ENCODE measurements at places on chromosomes 5 and 9. TPM values are rescaled to one million over a fixed set of nuclear protein-coding genes. Genes with fewer than 3 reads are reported as not detected.

DNA sequence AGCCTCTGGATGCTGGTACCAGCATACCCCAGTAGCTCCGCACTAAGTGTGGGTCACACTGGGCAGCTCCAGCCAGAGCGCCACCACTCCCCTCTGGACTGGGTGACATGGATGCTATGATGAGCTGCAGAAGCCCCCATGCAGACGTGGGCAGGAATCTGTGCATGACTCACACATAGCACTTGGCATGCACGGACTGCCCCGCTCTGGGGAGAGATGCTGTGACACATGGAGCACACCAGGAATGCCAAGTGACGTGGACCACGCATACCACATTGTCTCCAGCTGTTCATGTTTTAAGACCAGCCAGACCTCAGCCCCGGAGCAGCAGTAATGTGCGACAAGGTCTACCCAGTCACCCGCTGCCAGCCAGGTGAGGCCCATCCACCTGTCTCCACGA, 64.1 kb downstream of the SEMA4D start:
- DNase-seq: peak; percentile 59

DNA sequence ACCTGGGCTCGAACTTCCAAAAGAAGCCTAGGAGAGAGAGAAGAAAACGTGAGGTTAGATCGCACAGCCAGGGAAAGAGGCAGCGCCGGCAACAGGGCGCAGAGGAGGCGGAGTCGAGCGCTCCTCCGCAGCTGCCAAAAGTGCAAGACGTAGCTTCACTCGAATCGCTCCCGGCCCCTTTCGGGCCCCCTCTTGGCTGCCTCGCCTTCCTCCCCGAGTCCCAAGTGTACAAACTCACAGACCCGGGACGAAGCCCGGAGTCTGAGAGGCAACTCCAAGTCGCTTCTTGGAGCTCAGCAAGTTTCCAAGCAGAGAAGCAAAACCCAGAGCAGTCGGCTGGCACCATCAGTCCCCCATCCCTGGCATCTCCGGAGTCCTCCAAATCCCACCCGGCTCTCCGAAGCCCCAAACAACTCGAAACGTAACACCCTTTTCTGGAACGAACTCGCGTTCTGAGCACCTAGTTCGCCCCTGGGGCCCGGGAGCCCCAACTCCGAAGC, 1.2 kb downstream of the MIER3 start:
- peak; percentile 69 for DNase-seq

C9orf50 gene
- not detected for total RNA-seq

RANBP17 gene
- 0.42 TPM for total RNA-seq

NUDT12 gene
- 26.7 TPM for total RNA-seq

SLC34A1 gene
- total RNA-seq: not detected

DNA sequence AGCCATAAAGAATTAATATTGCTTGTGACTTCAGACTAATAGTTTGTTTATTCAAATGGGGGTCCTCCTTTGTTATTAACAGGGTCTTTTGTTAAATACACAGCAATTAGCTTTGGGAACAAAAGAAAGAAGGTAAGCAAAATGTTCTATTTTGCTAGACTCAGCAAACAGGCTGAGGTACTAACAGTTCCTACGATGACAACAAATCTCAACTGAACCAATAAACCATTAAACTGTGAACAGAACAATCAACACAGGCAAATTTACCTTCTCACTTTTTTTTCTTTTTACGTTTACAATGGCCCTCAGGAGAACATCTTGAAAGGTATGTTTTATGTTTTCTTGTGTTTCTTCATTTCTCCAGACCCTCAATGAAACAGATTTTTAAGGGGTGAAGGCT, 207.2 kb downstream of the NFIB start:
- no peak for DNase-seq

GRCh38 chr5:93503598-93504067, 77.4 kb downstream of the NR2F1-AS1 start:
- DNase-seq: peak; percentile 52

GLRA1 gene
- total RNA-seq: not detected

DNA sequence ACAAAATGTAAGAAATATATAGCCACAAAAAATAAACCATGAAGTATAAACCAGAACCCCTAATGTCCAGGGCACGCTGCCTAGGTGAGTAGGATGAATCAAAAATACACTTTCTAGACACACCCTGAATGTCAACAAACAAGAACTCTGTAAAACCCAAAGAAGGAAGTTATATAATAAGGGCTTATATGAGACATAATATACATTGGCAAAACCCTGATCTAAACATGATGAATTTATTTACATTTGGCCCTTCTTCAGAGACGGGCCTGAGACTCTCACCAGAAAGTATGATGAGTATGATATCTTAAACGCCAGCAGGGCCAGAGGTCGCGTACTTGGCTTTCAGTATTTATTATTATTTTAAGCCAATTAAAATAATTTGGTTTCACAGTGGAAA, 125.1 kb upstream of the FST start:
- no peak for DNase-seq

GRCh38 chr9:68547417-68547816, 6.7 kb upstream of the TMEM252 start:
- no peak for DNase-seq

DNA sequence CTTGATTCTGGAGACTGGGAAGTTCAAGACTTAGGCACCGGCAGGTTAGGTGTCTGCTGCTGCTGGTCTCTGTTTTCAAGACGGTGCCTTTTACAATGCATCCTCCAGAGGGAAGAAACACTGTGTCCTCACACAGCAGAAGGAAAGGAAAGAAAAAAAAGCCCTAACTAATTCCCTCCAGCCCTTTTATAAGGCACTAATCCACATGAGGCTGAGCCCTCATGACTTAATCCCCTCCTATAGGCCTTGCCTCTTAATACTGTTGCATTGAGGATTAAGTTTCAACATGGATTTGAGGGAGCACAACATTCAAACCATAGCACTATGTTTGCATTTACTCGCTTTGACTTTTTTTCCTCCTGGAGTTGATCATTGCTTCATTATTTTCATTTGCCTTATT, 585.9 kb downstream of the TLR4 start:
- no peak for DNase-seq

TNFSF15 gene
- total RNA-seq: 0.19 TPM

GFPT2 gene
- total RNA-seq: 11.2 TPM

DNA sequence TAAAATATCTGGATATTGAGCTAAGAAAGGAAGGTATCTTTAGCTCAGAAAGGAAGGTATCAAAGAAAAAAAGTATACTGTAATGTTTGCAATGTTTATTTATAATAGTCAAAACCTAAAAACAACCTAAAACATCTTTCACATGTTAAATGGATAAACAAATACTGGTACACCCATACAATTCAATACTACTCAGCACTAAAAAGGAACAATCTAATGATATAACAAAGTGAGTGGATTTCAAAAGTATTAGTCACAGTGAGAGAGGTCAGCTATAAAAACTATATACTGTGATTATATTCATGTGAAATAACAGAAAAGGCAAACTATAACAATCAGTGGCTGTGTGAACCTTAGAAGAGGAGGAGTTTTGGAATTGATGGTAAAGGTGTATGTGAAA, 455.0 kb upstream of the FTMT start:
- DNase-seq: no peak

DNA sequence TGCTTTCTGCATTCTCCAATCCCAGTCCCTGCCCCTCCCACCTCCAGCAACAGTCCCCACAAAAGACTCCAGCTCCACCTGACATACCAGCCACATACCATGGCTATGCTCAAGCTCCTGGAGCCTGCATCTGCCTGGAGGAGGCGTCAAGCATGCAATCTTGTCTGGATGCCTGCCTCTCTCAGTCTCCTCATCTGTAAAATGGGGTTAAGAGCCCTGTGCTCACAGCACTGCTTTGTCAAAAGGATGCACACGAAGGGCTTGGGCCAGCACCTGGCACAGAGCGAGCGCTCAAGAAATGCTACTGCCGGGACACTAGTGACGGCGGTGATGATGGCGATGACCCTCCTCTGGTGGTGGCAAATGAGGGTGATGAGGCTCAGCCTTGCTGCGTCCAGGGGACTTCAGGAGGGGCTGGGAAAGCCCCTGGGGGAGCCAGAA, 202.9 kb upstream of the IER5L start:
- no peak for DNase-seq
